NCI-H1436 treated with DMSO at 0.1 percent for 48 hours (cell line): ENCODE measurements at places on chromosomes 1 and 21.
A peak's percentile ranks its signal among the peaks of the same experiment; 100 is the strongest.

- DNase-seq: no peak
Measured at GRCh38 chr1:41517062-41517438, 32.6 kb upstream of the EDN2 start.

DNA sequence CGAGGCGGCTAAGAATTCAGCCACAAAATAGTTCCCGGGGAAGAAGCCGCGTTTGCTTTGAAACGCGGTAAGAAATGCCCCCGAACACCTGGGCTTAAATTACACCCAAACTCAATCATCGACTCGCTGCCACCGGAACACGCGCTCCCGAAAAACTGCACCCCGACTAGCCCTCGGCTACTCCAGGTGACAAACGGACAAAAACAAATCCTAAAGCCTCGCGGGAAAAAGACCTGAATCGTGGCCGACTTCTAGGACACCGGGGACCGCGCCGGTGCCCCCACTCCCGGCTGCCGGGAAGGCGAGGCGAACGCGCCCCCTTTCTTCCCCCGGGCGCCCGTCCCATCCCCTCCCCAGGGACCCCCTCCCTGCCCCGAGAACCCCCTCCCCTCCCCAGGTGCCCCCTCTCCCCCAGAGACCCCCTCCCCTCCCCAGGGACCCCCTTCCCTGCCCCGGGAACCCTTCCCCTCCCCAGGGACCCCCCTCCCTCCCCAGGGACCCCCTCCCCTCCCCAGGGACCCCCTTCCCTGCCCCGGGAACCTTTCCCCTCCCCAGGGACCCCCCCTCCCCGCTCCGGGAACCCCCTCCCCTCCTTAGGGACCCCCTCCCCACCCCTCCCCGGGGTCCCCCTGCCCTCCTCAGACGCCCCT, 628 bp downstream of the C1orf159 start:
- no peak for DNase-seq

GRCh38 chr1:89407360-89407759, 43.5 kb downstream of the GBP6 start:
- DNase-seq: no peak

DNA sequence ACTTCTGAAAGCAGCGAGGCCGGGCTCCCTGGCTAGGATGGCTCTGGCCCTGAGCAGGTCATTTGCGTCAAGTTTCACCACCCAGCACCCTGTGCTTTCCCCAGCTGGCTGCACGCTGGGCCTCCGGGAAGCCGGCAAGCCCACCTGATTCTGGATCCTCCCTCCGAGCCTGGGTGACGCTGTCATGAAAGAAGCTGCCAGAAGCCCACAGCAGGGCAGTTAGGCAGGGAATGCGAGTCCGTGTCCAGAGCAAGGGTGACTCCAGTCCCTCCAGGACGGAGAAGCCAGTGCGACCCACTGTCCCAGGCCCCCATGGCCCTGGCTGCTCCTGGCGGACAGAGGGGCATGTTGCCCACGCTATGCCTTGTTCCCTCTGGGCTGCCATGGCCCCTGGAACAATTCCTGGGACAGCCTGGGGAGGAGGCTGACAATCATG, 44.4 kb upstream of the PCBP3 start:
- no peak for DNase-seq

GRCh38 chr1:150572918-150573647, 6.3 kb downstream of the MCL1 start:
- DNase-seq: no peak

- no peak for DNase-seq
Measured at GRCh38 chr1:228267962-228268880, 60.4 kb downstream of the OBSCN start.

GRCh38 chr1:11472741-11473140, 6.2 kb upstream of the DISP3 start:
- no peak for DNase-seq

GRCh38 chr1:87170931-87171598, 157.6 kb upstream of the LMO4 start:
- DNase-seq: no peak

DNA sequence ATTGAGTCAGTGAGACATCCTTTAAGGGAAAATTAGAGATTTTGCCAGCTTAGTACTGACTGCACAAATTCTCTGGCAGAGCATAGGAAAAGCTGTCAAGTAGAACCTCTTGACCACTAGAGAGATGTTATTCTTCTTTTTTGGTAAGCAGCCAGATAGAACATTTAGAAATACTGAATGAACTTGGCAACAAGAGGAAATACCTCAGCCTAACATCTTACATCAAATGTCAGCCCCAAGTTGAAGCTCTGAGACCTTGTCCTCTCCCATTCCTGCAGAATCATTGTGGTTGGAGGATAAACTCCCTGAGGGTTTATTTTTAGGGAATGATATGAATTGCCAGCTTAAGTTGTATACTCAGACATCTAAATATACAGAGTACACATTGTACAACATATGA, 53.5 kb downstream of the MIGA1 start:
- DNase-seq: no peak

DNA sequence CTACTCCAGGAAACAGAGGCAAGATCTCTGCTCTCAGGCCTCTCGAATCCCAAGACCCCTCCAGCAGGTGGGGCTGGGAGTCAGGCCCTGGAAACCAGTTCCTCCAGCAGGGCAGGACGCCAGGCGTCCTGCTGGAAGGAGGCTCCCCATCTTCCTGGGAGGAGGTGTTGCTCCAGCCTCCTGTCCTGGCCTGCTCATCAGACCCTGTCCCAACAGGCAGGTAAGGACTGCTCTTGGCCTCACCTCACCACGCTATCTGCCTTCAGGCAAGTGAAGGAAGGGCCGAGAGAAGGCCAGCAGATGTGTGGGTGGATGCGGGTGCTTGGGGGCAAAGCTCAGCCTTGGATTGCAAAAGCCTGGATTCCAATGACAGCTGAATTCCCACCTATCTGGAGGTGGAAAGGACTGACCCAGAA, 82.9 kb downstream of the SSBP3 start:
- no peak for DNase-seq

GRCh38 chr1:65911679-65912078, 119.0 kb downstream of the PDE4B start:
- DNase-seq: no peak

- no peak for DNase-seq
Measured at GRCh38 chr1:244757091-244757939, 78.1 kb upstream of the COX20 start.

DNA sequence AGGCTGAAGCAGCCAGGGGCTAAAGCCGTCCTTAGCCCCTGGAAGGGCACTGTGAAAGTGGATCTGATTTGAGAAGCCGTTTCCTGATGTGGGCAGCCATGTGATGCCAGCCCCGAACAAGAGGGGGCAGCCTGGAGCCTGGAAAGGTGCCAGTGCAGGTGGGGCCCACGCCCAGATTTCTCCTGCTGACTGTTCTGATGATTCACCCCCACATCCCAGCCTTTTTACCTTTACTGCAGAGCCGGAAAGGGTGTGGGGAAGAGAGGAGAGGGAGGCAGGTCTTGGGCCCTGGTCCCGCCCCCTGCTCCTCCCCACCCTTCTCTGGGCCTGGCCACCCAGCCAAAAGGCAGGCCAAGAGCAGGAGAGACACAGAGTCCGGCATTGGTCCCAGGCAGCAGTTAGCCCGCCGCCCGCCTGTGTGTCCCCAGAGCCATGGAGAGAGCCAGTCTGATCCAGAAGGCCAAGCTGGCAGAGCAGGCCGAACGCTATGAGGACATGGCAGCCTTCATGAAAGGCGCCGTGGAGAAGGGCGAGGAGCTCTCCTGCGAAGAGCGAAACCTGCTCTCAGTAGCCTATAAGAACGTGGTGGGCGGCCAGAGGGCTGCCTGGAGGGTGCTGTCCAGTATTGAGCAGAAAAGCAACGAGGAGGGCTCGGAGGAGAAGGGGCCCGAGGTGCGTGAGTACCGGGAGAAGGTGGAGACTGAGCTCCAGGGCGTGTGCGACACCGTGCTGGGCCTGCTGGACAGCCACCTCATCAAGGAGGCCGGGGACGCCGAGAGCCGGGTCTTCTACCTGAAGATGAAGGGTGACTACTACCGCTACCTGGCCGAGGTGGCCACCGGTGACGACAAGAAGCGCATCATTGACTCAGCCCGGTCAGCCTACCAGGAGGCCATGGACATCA, at the start of gene SFN:
Gene SFN (plus strand): TSS at position 369 of the 904 bp plus-strand sequence. CDS start 64 bp downstream, at position 433.
- DNase-seq: peak; percentile 91

DNA sequence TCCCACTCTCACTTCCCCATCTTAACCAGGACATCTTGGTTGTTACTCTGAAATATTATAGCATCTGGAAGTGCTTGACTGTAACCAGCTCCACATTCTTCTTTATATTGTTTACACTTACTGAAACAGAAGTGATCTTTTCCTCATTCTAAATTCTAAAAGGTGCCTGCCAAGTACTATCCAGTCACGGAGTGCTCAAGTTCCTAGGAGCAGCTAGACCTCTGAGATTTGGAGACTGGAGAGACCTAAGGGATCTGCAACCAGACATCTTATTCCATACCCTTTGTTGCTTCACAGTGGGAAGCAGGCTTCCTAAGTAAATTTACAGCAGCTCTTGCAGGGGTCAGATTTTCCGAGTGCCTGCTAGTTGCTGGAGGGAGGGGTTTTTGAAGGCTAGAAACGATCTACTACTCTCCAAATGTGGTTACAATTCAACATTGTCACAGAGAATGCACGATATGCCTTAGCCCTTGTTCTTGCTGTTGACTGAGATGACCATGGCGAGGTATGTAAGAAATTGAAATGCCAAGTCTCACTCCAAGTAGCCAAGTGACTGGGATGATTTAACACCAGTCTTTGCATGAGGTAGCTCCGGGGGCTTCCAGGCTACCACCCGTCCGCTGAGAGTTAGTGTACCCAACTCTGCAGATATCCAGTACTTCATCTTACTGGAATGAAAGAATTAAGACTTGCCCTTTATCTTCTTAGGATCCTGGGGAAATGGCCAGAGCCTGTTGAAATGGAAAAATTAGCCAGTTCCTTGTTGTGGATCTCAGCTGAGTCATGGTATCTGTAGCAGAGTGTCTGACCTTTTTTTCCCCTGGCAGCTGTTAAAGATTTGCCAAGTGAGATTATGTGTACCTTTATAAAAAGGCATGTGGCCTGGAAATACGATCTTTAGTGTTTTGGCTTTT, 150.8 kb downstream of the MAST2 start:
- no peak for DNase-seq

DNA sequence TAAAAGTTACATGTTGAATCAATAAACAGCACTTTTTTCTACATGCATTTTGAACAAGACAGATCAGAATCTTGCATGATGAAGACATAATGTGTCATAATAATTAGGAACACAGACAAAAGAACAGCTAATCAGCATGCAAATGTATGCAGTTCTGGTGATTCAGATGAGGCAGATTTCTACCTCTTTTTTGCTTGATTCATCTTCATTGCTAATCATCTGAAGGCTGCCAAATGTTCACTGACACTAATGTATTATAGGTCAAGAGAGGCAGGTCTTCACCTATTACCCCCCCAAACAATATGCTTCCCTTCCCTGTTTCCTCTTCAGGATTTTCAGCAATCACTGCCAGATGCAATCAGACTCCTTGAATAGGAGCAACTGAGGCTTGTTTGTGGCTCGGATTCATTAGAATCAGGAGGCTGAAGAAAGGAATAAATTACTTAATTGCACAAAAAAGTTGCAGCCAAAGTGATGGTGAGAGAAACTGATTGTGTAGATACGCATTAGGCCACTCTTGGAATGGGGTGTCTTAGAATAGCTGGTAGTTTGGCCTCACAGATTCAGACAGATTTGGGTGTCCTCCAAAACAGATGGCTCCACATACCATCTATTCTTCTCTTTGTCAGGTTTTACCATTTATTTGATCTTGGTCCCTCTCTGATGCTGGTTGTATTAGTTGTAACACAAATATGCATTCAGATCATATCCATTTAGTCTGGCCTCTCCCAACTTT, 275.4 kb downstream of the RPS6KC1 start:
- no peak for DNase-seq

GRCh38 chr1:30569384-30569783, 154.0 kb downstream of the MATN1 start:
- DNase-seq: no peak

- no peak for DNase-seq
Measured at GRCh38 chr1:20120796-20121195, 1.5 kb upstream of the PLA2G2D start.

GRCh38 chr1:196734460-196734859, 40.2 kb upstream of the CFHR3 start:
- DNase-seq: no peak

- no peak for DNase-seq
Measured at GRCh38 chr1:68907491-68907890, 410.6 kb upstream of the DEPDC1 start.

- DNase-seq: no peak
Measured at GRCh38 chr21:40471103-40471502, 375.9 kb downstream of the DSCAM start.

GRCh38 chr1:113835686-113836290, 23.5 kb upstream of the RSBN1 start:
- DNase-seq: no peak

DNA sequence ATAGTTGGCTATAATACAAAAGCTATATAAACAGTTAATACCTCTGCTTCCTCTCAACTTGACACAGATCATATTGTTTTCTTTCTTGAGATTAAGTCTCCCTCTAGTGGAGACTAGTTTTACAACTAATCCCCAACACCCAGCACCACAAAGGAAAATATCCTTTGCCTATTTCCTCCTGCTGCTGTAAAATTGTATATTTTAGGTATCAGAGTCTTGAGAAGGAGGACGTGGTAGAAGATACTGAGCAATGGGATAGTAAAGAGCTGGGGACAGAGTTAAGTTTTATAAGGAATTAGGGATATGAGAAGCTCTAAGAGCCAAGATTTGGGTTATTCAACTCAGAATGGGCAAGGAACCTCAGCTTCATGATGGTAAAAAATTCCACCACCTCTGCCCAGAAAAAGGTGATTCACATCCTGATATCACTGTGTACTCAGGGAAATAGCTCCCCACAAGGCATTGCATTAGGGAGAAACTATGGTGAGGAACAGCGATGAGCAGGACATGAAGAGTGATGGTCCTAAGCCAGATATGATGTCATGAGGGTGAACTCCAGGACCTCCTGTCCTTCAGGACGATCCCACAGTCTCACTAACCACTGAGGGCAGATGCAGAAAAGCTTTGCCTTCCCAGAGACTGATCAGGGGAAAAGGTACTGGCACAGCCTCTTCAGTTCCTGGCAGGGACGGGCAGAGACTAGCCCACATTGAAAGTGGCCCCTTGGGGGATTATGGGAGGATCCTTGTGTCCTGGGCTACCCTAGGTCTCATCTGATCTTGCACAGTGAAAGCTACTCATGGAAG, 14.7 kb upstream of the CFAP126 start:
- DNase-seq: peak; percentile 15

- DNase-seq: no peak
Measured at GRCh38 chr1:11321656-11322491, 48.9 kb downstream of the UBIAD1 start.

DNA sequence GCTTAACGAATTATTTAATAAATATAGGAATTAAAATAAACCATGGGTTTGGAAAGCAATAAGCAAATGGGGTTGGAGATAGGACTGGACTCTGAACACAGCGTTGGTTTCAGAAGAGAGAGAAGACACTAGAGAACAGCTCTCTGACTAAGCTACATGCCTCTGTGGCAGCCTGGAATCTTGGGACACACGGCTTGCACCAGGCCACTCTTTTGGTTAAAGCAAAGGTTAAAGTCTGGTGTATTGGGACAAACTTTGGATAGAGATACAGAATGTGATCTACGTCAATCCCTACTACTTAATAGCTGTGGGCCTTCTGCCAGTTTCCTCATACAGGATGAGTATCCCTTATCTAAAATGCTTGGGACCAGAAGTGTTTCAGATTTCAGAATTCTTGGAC, 49.7 kb upstream of the HSD17B7 start:
- no peak for DNase-seq

GRCh38 chr1:248288391-248288790, 10.6 kb upstream of the OR2T33 start:
- DNase-seq: no peak
